Activated naive CD4-positive, alpha-beta T cell treated with anti-CD3 and anti-CD28 coated beads, Interleukin-2, amount 50 U/mL, for 72 hours (primary cell): ENCODE measurements at places on chromosomes 2 and 18. TPM values are rescaled to one million over a fixed set of nuclear protein-coding genes. Genes with fewer than 3 reads are reported as not detected.

Gene LIMS3
- total RNA-seq = 0.57 TPM

Gene CCDC68
- total RNA-seq = not detected

Gene GRP
- not detected for total RNA-seq

Gene LIPG
- total RNA-seq = 0.11 TPM

DNA sequence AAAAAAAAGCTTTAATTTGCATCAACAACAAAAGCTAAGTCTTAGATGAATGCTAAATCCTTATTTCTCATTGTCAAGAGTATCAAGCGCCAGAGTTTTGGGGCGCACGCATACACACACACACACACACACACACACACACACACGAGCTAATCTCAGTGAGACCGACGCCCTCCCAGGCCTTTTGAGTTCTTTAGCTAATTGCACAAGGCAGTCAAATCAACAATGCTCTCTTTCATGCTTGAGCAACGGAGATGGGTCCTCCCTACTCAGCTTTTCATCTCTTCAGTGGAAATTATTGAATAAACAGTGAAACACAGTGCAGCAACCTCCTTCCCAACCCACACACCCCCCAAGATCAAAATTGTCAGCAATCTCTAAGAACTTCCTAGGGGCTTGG is 19.2 kb downstream of the GKN1 start:
- DNase-seq = no peak

DNA sequence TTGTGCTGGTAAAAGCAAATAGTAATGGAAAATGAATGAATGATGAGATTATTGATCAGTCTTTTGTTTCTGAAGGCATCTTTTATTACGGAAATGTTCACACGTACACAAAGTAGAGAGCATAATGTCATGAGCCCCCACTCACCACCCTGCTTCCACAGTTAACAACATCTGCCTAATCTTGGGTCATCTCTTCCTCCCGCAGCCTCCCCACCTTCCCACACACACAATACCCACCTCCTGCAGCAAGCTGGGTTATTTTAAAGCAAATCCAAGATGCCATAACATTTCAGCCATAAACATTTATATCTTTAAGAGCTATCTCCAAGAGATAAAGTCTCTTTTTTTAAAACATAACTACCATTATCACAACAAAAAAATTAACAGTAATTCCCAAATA is 36.3 kb downstream of the CYP27C1 start:
- DNase-seq = no peak

DNA sequence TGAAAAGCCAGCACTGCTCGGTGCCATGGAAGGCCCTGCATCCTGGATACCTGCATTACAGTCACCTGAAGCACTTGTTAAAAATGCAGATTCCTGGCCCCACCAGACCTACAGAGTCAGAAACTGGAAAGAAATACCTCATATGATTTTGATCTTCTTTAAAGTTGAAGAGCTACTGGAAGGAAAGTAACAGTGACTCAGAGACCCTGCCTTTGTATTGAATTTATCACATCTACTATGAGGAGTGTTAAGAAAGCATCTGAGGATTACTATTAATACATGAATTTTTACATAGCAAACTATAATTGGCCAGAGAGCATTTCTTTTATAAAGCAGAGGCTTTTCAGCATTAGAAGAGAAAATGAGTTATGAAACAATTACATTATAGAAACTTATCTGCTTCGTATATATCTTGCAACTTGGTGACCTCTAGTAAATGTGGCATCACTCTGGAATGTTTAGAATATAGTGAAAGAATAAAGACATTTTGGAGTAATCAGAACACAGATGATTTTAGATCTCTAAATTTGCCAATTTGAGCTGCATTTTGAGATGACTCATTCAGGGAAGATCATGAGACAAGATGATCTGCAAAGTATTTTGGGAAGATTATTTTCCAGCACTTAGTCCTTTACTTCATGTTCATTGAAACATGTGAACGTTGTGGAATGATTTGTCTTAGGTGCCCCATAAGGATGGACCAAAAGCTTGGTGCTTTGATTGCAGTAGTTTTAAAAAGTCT is 12.2 kb downstream of the PTPRM start:
- no peak for DNase-seq

DNA sequence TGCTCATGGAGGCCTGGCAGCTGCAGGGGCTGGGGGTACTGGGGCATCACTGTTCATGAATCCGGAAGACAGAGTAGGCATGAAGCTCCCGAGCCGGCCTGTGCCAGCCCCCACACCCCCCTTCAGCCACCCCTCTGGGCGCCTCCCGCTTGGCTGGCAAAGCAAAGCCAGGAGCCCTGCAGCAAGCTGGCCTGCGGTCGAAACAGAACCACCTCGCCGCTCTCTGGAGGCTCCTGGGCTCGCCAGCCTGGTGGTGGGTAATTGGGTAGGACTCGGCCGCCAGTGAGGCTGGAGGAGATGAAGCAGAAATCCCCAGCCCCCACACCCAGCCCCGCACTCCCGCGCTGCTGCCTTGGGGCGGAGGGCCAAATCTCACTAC is 70.9 kb upstream of the GPC1 start:
- DNase-seq = no peak

- DNase-seq = no peak
These were observed 1167.5 kb upstream of the ACVR2A start for GRCh38 chr2:146677280-146677679.

GRCh38 chr2:126534478-126534877 is 121.5 kb upstream of the GYPC start:
- DNase-seq = no peak

GRCh38 chr18:57586251-57587049 is at the start of gene FECH:
TSS of gene FECH (minus strand) at chr18:57586702. CDS start at chr18:57586620, 82 bp downstream.
- DNase-seq = peak; percentile 78

GRCh38 chr2:47270421-47270820 is 115.3 kb upstream of the STPG4 start:
- DNase-seq = no peak

DNA sequence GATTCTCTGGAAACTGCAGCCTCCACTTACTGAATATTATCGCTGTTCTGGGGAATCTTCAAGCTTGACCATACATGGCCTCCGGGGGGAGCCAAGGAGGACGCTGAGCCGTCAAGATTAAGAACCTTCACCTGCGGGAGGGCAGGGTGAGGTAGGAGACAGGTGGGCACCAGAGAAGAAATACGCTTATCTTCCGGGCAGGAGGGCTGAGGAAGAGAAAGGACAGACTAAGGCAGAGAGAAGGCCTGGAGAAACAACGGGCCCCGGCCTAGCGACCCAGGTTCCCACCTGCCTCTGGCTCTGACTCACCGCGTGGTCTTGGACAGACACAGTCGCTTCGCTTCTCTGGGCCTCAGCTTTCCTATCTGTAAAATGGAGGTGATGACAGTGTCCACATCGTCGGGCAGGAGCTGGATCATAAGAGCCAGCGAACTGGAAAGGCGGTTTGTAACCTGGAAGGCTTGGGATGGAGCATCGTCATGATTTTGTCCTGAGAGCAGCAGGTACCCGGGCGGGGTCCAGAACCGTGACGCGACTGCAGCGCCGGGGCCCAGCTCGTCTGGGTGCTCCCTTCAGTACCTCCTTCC is 659 bp downstream of the ZNF142 start:
- DNase-seq = peak; percentile 48

DNA sequence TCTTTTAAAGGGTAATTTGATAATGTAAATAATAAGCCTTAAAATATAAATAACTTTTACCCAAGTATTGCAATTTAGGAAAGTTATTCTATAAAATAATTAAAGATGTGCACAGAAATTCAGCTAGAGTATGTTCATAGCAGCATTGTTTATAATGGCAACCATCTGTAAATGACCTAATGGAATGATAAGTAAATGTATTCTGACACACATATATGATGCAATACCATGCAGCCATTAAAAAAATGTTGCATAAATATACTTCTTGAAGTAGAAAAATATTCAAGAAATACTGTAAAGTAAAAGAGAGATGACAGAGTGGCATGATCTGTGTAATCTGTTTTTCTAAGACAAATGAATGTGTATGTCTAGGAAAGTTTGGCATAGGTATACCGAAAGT is 545.7 kb downstream of the ZEB2 start:
- DNase-seq = no peak

- DNase-seq = no peak
These were observed 208.7 kb downstream of the CLIP4 start for GRCh38 chr2:29323961-29324360.

DNA sequence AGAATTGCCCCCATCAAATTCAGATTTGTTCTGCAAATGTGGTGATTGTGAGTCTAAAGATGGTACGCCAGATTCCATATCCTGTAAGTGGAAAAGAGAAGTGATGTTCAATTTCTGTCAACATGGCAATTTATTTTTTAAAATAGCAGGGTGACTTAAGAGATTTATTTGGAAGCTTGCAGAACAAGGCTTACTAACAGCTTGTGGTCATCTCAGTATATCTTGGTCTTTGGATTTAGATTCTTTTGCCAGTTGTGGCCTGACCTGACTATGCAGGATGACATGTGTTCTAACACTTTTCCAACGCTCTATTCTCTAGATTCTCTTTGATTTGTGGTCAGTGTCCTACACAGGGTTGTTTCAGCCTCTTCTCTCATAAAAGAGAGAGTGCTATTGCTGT is 74.4 kb downstream of the MAP3K20 start:
- no peak for DNase-seq

DNA sequence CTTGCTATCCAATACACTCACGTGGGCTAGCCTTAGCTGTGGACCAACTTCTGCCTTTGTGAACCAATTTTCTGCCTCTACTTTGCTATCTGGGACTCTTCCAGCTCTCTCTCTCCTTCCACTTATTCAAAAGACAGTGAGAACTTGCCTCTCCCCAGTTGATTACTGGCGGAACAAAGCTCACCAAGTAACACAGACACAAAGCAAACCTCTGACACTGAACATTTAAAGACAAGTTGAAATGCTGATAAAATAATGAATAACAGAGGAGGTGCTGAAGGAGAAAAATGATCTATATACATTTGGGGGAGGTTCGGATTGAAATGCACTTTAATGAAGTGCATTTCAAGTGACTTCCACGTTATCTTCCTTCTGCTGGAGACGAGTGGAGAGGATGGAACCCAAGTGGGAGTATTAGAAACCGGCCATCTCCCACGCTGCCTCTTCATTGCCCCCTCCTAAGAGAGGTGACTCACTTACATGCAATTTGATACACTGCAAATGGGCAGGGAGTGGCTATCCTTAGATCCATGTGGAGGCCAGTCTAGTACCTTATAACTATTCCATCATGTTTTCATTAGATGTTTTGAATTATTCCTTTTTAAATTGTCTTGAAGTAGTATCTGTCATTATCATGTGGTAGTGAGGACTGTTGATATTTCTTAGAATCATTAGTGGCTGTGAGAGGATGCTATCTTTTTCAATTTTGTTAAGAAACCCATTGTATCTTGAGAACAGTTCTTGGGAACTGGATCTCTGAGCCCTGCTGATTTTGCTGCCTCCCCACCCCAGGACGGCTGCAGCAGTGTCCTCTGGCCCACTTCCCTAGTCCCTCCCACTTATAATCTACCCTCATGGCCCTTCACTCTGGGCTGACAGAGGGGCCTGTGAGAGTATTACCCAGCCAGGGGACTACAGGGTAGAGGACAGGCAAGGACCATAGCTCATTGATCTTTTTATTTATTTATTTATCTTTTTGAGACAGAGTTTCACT is 6.0 kb upstream of the GLI2 start:
- DNase-seq = no peak

DNA sequence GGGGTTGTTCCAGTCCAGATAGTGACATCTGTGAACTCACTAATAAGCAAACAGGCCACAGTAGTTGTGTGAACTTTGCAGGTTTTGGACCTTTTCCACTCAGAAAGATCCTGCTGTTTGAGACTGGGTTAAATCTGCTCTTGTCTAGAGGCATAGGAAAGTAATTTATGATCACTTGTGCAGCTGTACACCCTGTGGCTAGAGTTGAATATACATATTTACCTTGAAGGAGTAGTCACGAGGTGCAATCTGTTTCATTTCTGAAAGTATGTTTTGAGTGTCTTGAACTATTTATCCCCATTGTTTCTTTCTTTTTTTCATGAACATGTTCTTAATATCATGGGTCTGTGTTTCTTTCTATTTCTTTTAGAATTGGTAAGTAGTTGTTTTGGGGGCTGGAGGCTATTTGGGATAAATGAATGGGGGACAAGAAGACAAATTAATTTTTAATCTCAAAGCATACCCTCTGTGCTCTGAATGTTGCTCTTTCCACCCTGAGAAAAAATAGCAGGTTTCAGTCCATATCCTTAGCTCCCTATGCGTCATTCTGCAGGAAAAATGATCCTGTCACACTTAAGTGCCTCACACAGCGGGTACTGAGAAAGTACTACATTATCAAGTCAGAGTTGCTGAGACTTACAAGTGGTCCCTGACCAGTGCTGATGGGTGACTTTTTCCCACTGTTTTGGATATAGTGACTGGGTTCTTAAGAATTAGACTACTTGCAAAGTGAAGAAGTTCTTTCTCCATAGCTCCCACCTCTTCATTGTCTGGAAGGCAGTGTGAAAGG is 28.2 kb downstream of the DCC start:
- DNase-seq = no peak

DNA sequence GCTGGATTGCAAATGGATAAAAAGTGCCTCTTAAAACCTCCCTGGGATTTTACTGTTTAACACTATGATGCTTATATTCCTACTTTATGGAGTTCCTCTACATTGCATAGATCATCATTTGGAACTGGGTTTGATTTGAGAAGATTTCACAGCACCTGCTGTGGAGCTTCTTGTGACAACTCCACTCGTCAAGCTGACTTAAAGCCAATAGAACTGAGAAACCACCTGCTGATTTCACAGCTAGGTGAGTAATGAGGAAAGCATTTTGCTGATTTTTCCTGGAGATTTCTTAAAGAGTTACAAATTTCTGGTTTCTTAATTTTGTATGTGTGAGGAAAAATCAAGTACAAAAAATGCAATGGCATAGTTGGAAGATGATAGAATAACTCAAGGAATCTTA is 739.1 kb upstream of the LRRTM1 start:
- no peak for DNase-seq

DNA sequence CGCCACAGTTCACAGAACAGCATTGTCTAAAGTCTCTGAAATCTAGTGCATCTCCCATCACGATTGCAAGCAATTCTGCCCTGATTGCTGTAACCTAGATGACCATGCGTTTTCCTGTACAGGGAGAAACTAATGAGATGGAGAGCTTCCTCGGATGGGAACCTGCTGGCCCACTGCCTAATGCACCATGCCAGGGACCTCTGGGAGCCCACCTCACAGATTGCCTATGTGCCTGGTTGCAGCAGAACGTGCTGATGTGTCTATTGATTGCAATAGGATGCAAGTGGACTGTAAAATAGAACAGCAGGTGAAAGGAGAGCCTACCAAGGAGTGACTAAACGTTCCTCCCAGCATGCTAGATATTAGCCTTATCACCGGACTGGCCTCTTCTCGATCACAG is 141.0 kb upstream of the RAB12 start:
- no peak for DNase-seq

DNA sequence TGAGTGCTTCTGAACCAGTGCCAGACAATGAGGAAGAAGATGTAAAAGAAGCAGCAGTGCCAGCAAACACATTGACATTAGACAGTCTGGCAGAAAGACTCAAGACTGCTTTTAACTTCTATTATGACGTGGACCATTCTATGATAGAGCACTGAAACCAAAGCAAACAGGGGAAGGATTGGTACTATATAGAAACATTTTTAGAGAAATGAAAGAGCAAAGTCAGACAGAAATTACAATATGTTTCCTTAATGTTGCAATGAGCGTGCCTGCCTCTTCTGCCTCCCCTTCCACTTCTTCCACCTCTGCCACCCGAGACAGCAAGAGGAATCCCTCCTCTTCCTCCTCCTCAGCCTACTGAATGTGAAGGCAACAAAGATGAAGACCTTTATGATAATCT is 39.7 kb downstream of the DHX57 start:
- no peak for DNase-seq

- DNase-seq = no peak
These were observed 78.0 kb upstream of the WIPF1 start for GRCh38 chr2:174675615-174676014.
